ENCODE measurements at places on chromosomes 16 and 17. TPM values are rescaled to one million over a fixed set of nuclear protein-coding genes. Genes with fewer than 3 reads are reported as not detected.

The ZACN gene
- 0.05 TPM for polyA plus RNA-seq

The CFAP97D1 gene
- not detected for polyA plus RNA-seq

The BCL7C gene
- polyA plus RNA-seq: 27.4 TPM

The DNASE1 gene
- polyA plus RNA-seq: 6.4 TPM

The KRTAP4-5 gene
- not detected for polyA plus RNA-seq

The USP22 gene
- polyA plus RNA-seq: 169 TPM

The TERB1 gene
- 0.07 TPM for polyA plus RNA-seq

The AARS1 gene
- polyA plus RNA-seq: 178 TPM

The TPPP3 gene
- 0.64 TPM for polyA plus RNA-seq

The DPEP1 gene
- polyA plus RNA-seq: not detected

The GAST gene
- polyA plus RNA-seq: not detected
